ENCODE measurements at places on chromosomes 2 and 18.

DNA sequence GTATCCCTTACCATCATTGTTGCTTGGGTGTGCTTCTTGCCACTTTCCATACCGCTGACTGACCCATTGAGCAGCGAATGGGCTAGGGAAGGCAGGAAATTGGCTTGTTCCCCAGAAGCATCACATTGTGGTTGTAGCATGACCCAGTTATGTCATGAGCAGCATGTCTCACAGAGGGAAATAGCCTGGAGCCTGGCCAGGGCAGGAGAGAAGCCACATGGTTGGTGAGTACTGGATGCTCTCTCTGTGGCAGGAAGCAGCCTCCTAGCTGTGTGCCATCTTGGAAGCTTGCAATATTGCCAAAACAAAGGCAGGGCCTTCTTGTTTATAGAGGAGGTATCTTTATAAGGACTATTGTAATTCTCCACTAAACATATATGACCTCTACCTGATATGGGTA is 482.6 kb downstream of the PIK3C3 start:
- DNase-seq, result no peak

- no peak for DNase-seq
These were observed 13.9 kb downstream of the SCG2 start for GRCh38 chr2:223588251-223588650.

GRCh38 chr18:8994603-8995002 is 107.9 kb upstream of the NDUFV2 start:
- DNase-seq, result no peak

- no peak for DNase-seq
These were observed 150.2 kb upstream of the SPATS2L start for GRCh38 chr2:200156166-200156835.

DNA sequence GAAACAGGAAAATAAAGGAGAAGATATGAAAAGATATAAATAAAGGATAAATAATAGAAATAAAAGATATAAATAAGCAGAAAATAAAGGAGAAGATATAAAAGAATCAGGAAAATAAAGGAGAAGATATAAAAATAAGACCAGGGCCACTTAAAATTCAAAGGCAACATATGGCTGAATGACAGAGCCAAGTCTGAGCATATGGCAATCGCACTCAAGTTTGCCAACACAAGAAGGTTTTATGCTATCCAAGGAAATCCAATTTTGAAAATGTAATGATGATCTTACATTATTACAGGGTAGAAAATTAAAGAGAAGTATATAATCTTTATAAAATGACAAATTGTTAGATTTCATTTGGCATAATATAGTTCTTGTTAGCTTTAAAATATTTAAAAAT is 33.6 kb downstream of the USP40 start:
- DNase-seq, result no peak

DNA sequence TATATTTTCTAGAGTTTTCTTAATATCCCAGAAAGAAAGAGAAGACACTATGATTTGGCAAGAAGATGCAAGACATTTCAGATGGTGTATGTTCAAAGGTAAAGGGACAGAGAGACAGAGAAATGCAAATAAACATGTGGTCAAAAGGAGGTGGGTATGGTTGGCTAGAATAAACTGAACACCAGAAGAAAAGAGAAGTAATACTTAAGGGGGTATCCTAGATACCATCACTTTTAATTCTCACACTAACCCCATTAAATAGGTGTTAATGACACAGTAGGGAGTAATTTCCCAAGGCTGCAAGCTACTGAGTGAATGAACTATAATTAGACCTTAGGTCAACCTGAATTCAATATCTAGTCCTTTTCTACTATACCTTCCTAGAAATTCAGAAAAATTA is 111.2 kb upstream of the CD226 start:
- no peak for DNase-seq

GRCh38 chr2:29238497-29238896 is 123.3 kb downstream of the CLIP4 start:
- DNase-seq, result no peak

- DNase-seq, result no peak
These were observed 155.2 kb downstream of the ALK start for GRCh38 chr2:29766191-29766590.

DNA sequence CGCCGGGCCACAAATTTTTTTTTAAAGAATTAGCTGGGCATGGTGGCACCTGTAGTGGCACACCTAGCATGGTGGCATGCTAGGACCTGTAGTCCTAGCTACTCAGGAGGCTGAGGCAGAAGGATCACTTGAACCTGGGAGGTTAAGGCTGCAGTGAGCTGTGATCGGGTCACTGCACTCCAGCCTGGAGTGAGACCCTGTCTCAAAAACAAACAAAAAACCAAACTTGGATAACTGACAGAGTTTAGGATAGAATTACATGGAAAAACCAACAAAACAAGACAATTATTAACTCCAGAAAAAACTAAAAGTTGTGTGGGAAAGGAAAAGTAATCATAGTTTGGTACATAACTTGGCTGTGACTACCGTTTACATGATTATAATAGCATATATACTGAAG is 1.6 kb upstream of the CFLAR start:
- DNase-seq, result no peak
